ENCODE measurements at places on chromosomes 13 and 19. TPM values are rescaled to one million over a fixed set of nuclear protein-coding genes. Genes with fewer than 3 reads are reported as not detected.

Gene EPSTI1
- 6.9 TPM for total RNA-seq

- DNase-seq: no peak
Observed at GRCh38 chr13:37113534-37113933, 8.1 kb upstream of the CSNK1A1L start.

- peak; percentile 79 for DNase-seq
Observed at GRCh38 chr19:56966225-56966696, 125.7 kb upstream of the PEG3 start.

GRCh38 chr19:1856345-1856697, 7.1 kb downstream of the KLF16 start:
- no peak for DNase-seq

DNA sequence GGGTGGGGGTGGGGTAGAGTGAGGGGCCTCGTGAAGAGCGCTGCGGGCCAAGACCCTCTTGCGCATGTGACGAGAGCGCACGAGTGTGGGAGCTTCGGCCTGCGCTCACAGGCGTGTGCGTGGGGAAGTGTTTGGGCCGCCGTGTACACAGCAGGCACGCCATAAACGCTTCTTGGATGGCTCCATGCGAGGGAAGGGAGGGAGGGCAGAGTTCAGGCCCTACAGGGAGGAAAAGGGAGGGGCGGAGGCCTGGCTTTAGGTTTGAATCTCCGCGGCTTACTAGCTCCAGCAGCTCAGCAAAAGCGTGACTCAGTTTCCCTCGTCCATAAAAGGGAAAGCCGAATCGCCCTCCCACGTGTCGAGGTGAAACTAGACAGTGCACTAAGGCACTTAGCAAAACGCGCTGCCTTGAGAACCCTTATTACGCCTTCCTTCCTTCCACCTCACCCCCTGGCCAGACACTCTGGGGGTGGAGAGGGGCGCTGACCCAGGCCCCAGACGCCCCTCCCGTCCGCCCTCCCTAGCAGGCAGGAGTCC, 12.5 kb downstream of the GADD45B start:
- DNase-seq: no peak

DNA sequence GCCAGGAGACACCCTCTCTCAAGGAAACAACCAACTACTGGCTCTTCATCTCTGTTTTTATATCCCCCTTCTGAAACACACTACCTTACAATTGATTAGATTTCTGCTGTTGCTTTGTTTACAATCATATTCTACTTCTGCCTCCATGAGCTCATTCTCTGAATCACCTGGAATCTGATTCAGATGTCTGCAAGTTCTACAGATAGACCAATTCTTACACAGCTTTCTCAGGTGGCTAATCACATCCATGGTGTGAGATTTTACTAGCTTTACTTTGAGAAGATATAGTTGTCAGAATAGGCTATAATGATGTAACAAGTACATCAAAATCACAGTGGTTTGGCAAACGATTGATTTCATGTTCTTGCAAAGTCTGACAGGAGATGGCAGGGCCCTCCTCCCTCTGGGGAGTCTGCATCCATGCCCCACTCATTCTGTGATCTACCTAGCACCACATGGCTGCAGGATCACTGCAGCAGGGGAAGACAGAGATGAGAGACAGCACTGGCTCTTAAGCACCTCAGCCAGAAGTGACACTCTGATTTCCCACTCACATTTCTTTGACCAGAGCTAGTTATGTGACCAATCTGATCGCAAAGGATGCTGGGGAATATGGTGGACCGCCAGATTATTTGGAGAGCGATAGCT, 243.7 kb downstream of the FOXO1 start:
- DNase-seq: no peak

Gene LYPD3
- not detected for total RNA-seq

DNA sequence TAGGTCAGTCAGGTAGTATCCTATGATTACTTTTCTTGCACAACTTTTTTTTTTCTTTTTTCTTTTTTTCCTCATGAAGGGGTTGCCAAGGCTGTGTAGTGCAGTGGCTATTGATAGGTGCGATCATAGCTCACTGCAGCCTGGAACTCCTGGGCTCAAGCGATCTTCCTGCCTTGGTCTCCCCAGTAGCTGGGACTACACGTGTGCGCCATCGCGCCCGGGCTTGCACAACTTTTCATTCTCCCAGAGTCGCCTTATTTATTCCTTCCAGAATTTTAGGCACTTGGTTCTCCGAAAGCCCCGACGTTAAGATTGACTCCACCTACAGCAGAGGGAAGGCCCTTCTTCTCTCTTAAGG, 867 bp upstream of the ZNF613 start:
- DNase-seq: no peak

GRCh38 chr13:110942248-110942981, 27.5 kb upstream of the ANKRD10 start:
- no peak for DNase-seq

DNA sequence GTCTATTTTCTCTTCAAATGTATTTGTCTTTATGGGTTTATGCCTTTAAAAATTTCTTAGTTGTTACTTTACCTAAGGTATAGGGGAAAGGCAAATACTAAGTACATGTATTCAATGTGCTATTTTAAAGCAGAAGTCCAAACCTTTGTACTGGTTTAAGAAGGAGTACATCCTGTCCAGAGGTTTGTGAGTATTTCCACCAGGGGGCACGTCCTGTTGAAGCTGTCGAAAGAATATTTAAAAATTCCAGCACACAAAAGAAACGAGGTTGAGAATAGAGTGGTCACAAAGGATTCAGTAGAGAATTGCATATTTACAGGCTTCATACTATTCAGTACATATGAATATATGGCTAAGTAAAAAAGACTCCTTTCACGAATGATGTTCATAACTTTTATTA, 59.8 kb downstream of the URI1 start:
- no peak for DNase-seq

DNA sequence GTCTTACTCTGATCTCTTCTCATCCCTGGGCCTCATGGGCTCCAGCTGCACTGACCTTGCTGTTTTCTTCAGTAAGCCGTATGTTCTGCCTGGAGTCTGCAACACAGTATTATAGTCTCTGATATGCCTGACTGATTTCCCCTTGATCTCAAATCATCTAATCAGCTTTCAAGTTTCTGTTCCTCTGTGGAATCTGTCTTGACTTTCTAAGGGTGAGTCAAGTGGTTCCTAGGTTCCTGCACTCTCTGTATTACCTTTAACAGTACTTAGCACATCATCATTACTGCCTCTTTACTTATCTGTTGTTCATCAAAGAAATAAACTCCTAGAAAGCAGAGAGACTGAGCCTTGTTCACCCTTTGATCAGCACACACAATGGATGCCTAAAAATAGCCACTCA, 350.7 kb downstream of the LMO7 start:
- no peak for DNase-seq

- peak; percentile 59 for DNase-seq
Observed at GRCh38 chr13:110138010-110138699, 168.8 kb downstream of the COL4A1 start.

Data from uterus (tissue), 4 donors.